DND-41 (cell line): ENCODE measurements at places on chromosomes 4 and X.

DNA sequence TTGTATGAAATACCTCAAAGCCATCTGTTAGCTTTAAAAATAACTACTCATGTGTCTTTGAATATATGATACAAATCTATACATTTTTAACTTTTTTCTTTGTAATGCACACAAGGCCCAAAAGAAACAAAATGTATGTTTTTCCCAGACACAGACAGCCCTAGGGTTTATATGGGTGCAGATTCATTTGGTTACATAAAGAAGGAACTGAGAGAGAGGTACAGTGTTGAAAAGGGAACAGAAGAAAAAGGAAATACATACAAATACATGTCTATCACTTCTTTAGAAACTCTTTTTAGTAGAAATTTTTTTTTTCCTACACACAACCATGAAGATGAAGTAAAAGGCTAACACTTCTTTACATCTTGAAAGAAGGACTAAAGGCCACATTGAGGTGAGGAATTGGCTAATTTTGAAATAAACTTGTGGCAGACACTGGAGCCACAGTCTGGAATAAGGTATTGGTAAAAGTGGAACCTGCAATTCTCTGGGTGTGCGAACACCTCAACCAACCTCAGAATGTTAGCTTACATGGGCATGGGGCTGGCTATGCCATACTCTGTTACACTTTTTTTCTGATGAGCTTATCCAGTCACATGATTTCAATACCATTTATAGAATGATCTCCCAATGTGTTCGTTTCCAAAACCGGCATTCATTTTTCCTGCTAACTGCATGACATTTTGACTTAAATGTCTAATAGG lies 67.9 kb downstream of the FAM47C start:
- no peak overlapping the region for H3K27ac ChIP-seq
- H3K27me3 ChIP-seq = no peaks in the 10 kb centered on the region
- DNase-seq = no peak
- H3K4me3 ChIP-seq = no peak overlapping the region

DNA sequence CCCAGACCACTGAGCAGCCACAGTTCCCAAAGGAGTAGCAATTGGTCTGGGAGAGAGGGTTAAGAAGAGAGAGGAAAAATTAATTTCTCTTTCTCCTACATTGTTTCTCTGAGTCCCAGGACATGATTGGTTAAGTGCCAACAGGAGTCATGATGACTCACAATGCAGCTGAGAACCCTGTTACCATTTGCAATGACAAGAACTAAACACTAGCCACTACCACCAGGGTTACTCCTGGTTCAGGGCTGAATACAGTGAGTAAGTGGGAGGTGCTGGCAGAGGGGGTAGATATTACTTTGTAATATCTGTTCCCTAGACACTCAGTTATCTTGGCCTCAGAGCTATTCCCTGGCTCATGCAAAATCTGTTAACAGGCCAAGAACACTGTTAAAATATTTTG lies 18.0 kb downstream of the ETDC start:
- DNase-seq = no peak
- H3K27me3 ChIP-seq = no peaks in the 10 kb centered on the region
- H3K27ac ChIP-seq = no peak overlapping the region
- H3K4me1 ChIP-seq = no peaks in the 10 kb centered on the region
- H3K36me3 ChIP-seq = no peaks in the 10 kb centered on the region; the same call in 1 of the 2 replicates

DNA sequence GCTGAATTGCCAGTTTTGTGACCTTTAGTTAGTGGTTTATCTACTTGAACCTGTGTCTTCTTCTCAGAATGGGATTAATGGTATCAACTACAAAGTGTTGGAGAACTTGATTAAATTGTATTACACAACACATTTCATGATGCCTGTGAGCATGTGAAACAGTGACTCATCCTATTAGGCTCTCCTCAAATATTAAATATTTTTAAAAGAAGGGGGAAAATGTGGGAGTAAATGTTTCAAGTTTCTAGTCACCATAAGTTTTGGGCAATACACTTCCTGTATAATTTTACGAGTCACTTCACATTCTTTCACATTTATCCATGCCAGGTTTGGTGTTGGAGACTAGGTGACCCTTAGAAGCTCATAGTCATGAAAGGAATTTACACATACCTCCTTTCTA lies 147.0 kb downstream of the HS3ST1 start:
- no peak for DNase-seq
- H3K36me3 ChIP-seq = no peaks in the 10 kb centered on the region
- H3K27ac ChIP-seq = no peak overlapping the region
- no peaks in the 10 kb centered on the region for H3K4me1 ChIP-seq
- no peaks in the 10 kb centered on the region for H3K27me3 ChIP-seq

- no peak overlapping the region for H3K4me3 ChIP-seq
- H3K27ac ChIP-seq = no peak overlapping the region
- no peaks in the 10 kb centered on the region for H3K27me3 ChIP-seq
These were observed 172.5 kb downstream of the CAMK2D start for GRCh38 chr4:113588895-113589668.

DNA sequence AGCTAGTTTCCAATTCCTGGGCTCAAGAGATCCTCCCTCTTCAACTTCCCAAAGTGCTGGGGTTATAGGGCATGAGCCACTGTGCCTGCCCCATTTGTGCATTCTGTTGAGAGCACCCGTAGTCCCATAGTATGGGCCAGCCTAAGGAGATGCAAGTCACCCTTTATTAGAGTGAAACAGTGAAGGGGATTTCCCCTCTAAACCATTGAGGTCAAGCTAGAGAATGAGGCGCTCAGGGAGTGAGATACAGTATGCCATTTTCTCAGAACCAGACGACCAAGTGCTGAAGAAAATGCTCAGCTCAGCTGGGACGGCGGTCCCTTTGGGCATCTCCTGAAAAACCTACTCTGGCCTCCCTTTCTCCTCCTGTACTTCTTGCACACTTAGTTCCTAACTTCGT lies 18.7 kb downstream of the RNF4 start:
- DNase-seq = no peak
- peaks cover 70% of the 10 kb centered on the region for H3K36me3 ChIP-seq
- H3K4me1 ChIP-seq = no peaks in the 10 kb centered on the region
- no peak overlapping the region for H3K4me3 ChIP-seq
- no peak overlapping the region for H3K27ac ChIP-seq

- no peak overlapping the region for H3K27ac ChIP-seq
- no peak for DNase-seq
- no peaks in the 10 kb centered on the region for H3K36me3 ChIP-seq
- no peaks in the 10 kb centered on the region for H3K4me1 ChIP-seq
These were observed 70.8 kb downstream of the SORCS2 start for GRCh38 chr4:7263166-7263565.

- H3K36me3 ChIP-seq = no peaks in the 10 kb centered on the region
- no peak for DNase-seq
- no peak within 1 kb of the TSS for H3K4me3 ChIP-seq
- H3K4me1 ChIP-seq = no peaks in the 10 kb centered on the region
- no peaks in the 10 kb centered on the region for H3K27me3 ChIP-seq
These were observed at the start of gene VSIG4 for GRCh38 chrX:66039944-66040343. VSIG4 (minus strand) TSS chrX:66040080; CDS start chrX:66039998, 82 bp downstream.

GRCh38 chrX:106201502-106202178 lies 33.5 kb downstream of the PWWP3B start:
- no peak overlapping the region for H3K27ac ChIP-seq
- H3K27me3 ChIP-seq = no peaks in the 10 kb centered on the region
- DNase-seq = no peak
- H3K4me3 ChIP-seq = no peak overlapping the region
- H3K4me1 ChIP-seq = no peaks in the 10 kb centered on the region

DNA sequence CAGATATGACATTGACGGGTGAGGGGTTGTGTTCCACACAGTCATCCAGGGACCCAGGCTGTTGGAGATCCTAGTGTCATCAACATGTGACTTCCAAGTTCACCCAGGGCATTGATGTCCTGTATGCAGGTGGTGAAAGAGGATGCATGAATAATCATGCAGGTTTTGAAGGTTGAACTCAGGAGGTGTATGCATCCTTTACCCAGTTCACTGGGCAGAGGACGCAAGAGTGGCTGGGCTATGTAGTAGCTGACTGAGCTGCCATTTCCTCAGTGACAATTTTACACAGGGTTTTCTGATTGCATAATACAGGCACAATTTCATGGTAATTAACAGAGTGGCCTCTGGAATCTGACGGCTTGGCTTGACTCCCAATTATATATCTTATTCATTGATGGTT lies 323.0 kb downstream of the HS3ST1 start:
- H3K27me3 ChIP-seq = no peaks in the 10 kb centered on the region
- no peak for DNase-seq
- no peak overlapping the region for H3K27ac ChIP-seq
- H3K4me3 ChIP-seq = no peak overlapping the region
- H3K36me3 ChIP-seq = no peaks in the 10 kb centered on the region

GRCh38 chr4:41579526-41579925 lies 41.6 kb downstream of the LIMCH1 start:
- H3K4me1 ChIP-seq = no peaks in the 10 kb centered on the region
- no peak overlapping the region for H3K4me3 ChIP-seq

DNA sequence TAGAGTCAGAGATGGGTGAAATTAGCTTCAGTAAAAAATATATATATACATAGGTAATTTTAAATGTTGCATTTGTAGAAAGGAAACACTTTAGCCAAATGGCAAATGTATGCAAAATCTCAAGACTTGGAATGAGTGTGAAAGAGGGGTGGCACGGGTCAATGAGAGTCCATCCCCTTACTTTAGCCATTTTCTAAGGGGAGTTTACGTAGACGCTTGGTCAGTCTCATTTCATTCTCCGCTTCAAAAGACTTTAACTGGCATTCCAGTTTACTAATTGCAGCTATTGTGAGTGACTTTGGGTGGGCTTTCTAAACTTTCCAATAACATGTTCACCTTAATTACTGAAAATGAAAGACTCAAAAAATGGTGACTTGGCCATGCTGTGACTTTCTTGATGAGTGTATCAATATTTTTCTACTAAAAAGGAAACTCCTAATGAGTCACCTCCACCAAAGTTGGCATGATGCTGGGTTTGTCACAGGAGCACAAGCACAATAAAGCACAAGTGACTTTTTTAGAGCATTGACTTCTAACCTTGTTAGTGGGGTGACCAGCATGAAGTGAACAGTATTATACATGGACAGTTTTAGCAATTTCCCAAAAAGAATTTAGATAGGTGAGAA lies 356.0 kb upstream of the RASGEF1B start:
- no peak overlapping the region for H3K4me3 ChIP-seq
- no peak overlapping the region for H3K27ac ChIP-seq
- no peaks in the 10 kb centered on the region for H3K36me3 ChIP-seq
- DNase-seq = no peak
- H3K4me1 ChIP-seq = no peaks in the 10 kb centered on the region

GRCh38 chrX:22202251-22202650 lies 70.5 kb upstream of the CBLL2 start:
- H3K4me1 ChIP-seq = no peaks in the 10 kb centered on the region
- H3K4me3 ChIP-seq = no peak overlapping the region
- no peak overlapping the region for H3K27ac ChIP-seq
- H3K27me3 ChIP-seq = no peaks in the 10 kb centered on the region
- no peaks in the 10 kb centered on the region for H3K36me3 ChIP-seq

GRCh38 chr4:73729534-73730165 lies 10.7 kb upstream of the CXCL8 start:
- no peak overlapping the region for H3K27ac ChIP-seq
- no peak overlapping the region for H3K4me3 ChIP-seq
- no peaks in the 10 kb centered on the region for H3K4me1 ChIP-seq
- peak; percentile 56 for DNase-seq
- H3K36me3 ChIP-seq = no peaks in the 10 kb centered on the region

DNA sequence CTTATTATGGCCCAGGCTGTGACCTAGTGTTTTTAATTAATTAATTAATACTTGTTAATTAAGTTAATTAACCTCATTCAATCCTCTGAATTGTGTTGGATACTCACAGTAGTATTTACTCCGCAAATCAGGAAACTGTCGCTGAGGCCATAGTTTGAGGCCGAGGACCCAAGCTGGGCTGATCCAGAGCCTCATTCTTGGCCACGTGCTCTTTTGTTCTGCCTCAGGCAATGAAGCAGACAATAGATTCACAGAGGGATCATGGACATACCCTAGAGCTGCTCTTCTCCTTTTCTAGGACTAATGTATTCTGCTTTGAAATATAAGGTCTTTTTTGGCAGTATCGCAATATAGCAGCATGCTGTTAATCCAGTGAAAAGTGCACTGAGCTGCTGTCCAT lies 24.0 kb upstream of the SNCA start:
- no peak overlapping the region for H3K4me3 ChIP-seq
- H3K36me3 ChIP-seq = no peaks in the 10 kb centered on the region
- H3K27me3 ChIP-seq = no peaks in the 10 kb centered on the region

- no peak for DNase-seq
- no peak overlapping the region for H3K4me3 ChIP-seq
- H3K27ac ChIP-seq = no peak overlapping the region
- no peaks in the 10 kb centered on the region for H3K36me3 ChIP-seq
These were observed 1.5 kb downstream of the BEND4 start for GRCh38 chr4:42150653-42151567.

- H3K4me3 ChIP-seq = no peak overlapping the region
- DNase-seq = no peak
- peaks cover 9% of the 10 kb centered on the region for H3K36me3 ChIP-seq
- H3K27me3 ChIP-seq = no peaks in the 10 kb centered on the region
- peaks cover 94% of the 10 kb centered on the region for H3K4me1 ChIP-seq
- peak overlapping the region; percentile 96 for H3K27ac ChIP-seq
These were observed 17.8 kb downstream of the GAB3 start for GRCh38 chrX:154733066-154733425.

DNA sequence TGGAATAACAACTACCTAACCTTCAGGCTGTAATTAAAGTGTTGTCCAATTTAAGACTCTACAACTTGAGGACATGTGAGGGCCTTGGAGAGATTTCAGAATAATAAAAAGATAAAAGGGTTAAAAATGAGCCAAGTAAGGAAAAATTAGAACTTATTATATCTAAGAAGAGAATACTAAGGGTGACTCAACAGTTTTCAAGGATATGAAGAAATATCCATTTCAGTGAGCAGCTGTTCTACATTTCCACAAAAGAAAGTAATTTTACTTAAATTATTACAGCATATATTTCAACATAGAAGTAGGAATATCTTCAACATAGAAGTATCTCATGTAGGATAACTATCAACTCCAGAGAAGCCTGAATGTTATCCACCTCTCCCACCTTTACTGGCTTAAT lies 11.3 kb downstream of the SNX12 start:
- H3K36me3 ChIP-seq = peaks cover 50% of the 10 kb centered on the region
- H3K27me3 ChIP-seq = no peaks in the 10 kb centered on the region
- DNase-seq = no peak
- no peak overlapping the region for H3K27ac ChIP-seq

GRCh38 chrX:148741441-148741840 lies 241.0 kb downstream of the AFF2 start:
- H3K27ac ChIP-seq = no peak overlapping the region
- H3K4me3 ChIP-seq = no peak overlapping the region
- no peaks in the 10 kb centered on the region for H3K4me1 ChIP-seq
- H3K27me3 ChIP-seq = no peaks in the 10 kb centered on the region
